ENCODE measurements at places on chromosomes 7 and 10. TPM values are rescaled to one million over a fixed set of nuclear protein-coding genes. Genes with fewer than 3 reads are reported as not detected.

PPP1R17 gene
- not detected for total RNA-seq

CALML3 gene
- total RNA-seq = not detected

PTPRE gene
- total RNA-seq = 32.7 TPM

SUN3 gene
- total RNA-seq = 0.50 TPM

RTKN2 gene
- total RNA-seq = 5.6 TPM

ADRA2A gene
- not detected for total RNA-seq

LAMB4 gene
- total RNA-seq = not detected

SMURF1 gene
- 23.0 TPM for total RNA-seq

DNA sequence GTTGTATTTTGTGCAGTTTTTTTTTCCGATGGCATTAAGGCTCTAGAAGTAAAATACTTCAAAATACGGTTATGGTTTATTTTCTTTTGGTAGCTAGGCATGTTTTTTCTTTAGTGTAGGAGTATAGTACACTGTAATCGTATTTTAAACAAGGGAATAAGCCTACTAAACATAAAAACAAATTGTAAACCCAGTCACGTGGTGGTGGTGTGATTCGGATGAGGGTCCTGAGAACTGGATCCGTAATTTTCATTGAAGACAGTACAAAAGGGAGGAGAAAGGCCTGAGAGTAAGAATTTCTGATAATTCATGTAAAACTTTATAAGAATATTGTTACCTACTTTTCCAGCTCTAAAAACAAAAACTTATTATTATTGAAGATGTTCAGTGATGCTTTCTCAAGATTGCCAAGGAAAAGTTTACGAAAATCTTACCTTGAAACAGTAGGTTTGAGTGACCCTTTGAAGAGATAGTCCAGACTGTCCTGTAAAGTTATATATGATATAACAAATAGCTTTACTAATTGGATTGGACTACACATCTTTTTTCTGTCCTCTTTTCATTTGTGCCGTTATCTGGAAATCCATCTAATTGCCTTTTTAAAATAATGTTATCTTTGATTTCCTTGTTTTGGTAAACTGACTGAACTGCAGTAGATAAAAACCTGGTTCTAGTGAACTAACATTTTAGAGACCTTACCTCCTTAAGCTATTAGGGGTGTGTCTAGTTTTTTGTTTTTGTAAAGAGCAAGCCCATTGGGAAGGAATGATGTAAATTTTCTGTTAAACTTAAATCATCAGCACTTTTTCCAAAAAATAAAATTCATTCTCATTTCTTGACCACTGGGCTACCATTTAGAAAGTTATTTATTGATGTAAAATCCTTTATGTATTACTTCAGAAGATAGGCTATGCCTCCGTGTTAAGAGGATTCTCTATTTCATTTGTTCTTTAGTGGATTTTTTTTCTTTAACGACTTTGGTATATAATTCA, 1.0 kb upstream of the PBLD start:
- ATAC-seq = no peak

- no peak for ATAC-seq
Observed at GRCh38 chr10:810351-810846, 120.9 kb upstream of the DIP2C start.

- ATAC-seq = no peak
Observed at GRCh38 chr7:24050991-24051560, 232.9 kb upstream of the NPY start.

DNA sequence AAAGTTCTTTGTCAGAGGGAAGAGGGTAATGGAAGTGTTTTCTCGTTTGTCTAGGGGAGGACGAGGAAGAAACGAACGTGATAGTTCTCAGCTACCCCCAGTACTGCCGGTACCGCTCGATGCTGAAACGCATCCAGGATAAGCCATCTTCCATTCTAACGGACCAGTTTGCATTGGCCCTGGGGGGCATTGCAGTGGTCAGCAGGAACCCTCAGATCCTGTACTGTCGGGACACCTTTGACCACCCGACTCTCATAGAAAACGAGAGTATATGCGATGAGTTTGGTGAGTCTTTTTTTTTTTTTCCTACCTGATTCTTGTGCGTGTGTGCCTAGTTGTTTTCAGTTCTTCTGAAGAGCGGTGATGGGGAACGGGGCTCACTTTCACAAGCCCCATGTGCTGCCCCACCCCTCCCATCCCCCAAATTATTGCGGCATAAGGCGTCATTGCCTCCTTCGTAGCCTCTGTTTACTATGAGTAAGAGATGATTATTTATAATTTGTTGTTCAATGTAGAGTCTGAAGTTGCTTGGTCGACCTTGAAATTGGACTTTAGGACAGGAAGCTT, 98.6 kb downstream of the ARID5B start:
- ATAC-seq = no peak

DNA sequence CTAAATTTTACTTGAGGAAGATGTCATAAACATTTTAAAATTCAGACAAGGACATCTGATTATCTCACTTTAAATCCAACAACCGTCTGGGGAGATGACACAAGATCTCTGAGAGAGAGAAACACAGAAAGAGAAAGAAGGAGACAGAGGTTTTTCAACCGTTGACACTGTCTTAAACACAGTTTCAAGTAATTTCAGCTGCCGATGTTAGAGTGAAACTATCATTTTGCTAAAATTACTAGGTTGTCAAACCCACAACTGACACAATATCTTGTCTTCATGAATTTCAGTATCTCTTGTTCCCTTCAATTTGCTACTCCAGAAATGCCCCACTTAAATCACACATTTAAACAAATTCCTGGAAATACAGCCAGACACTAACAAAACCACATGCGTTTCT, 174.8 kb downstream of the RAPGEF5 start:
- no peak for ATAC-seq

GRCh38 chr7:51647486-51647885, 330.9 kb upstream of the COBL start:
- no peak for ATAC-seq

DNA sequence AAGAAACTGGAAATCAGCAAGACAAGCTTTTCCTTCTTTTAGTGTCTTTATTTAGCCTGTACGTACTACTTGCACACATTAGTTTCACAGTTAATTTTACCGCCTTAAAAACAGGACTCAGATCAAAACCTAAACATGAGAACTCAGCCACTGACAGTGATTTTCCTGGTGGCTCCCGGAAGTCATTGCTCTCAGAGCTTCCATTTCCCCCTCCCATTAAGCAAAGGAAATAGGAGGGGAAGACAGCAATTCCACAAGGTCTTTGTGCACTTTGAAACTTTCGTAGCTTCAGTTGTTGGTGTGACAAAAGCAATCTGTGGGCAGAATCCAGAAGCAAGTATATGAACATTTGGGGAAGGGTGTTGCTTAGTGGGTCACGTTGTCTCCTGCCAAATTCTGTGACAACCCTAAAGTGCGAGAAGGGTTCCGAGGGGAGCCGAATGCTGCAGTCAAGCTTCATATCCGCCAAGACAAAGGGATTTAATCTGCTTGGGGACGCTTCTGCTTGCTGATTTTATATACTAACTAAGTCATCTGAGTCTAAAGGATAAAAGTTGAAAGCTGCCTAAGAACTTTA, 30.4 kb downstream of the FAM53B start:
- ATAC-seq = no peak

DNA sequence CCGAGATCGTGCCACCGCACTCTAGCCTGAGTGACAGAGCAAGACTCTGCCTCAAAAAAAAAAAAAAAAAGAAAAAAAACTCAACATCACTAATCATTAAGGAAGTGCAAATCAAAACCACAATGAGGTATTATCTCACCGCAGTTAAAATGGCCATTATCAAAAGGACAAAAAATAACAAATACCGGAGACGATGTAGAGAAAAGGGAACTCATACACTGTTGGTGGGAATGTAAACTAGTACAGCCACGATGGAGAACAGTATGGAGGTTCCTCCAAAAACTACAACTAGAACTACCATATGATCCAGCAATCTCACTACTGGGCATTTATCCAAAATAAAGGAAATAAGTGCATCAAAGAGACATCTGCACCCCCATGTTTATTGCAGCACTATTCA, 24.3 kb downstream of the GRK5 start:
- ATAC-seq = no peak

DNA sequence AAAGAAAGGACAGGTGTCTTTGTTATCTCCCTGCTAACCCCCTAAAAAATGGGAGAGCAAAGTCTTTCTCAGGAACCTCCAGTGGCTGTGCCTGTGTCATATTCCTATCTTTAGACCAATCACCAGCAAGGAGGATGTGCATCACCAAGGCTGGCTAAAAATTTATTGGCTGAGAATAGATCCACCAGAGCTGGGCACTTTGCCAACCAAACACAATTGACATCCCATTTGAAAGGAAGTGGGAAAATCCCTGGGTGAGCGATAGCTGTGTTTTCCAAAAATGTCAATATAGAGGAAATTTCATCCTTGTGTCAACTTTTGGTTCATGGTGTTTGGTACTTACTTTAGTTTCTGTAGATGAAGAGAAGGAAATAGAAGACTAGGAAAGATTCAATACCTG, 13.1 kb upstream of the GPR141 start:
- ATAC-seq = no peak

- no peak for ATAC-seq
Observed at GRCh38 chr10:89683883-89684282, 17.5 kb upstream of the KIF20B start.

DNA sequence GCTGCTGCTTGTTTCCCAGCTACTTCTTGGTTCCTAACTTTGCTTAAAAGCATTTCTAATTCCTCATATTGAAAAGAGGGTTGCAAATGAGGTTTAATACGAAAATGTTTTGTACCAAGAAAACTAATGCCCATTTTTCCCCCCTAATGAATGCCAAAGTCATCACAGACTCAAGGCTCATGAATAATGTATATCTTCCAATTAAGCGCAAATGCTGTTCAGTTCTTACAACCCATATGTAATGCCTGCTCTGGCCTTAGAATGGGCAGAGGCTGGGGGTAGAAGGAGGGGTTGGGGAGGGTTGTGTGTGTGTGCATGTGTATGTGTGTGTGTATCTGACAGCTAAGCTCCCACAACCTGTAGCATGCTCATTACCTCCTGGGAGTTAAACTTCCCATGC, 901.7 kb downstream of the KCNMA1 start:
- ATAC-seq = no peak

- peak; percentile 65 for ATAC-seq
Observed at GRCh38 chr10:10959666-10960065, 58.0 kb upstream of the CELF2 start.

Data from activated T-helper 17 cell treated with anti-CD3 and anti-CD28 coated beads, Interleukin-2, amount 50 U/mL, for 72 hours (primary cell).